Upper lobe of left lung (tissue), 6 donors: ENCODE measurements at places on chromosomes 6 and 20. TPM values are rescaled to one million over a fixed set of nuclear protein-coding genes. Genes with fewer than 3 reads are reported as not detected.

DNA sequence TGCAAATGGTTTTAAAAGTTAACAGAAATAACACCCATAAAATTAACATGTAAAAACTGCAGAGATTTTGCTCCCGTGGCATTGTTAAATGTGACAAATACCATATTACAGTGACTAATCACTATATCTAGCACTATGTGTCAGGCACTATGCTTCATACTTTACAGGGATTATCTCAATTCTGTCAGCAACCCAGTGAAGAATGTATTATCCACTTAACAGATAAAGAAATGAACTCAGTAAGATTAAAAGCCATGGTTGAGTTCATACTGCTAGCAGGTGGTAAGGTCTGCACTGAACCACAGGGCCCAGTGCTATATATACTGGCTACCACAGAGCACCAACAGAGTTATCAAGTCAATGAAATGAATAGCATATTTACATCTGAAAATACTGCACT lies 65.4 kb downstream of the RWDD2A start:
- H3K36me3 ChIP-seq = no peaks in the 10 kb centered on the region
- no peaks in the 10 kb centered on the region for H3K4me1 ChIP-seq
- no peak overlapping the region for H3K27ac ChIP-seq
- DNase-seq = no peak

GRCh38 chr20:20608641-20609040 lies 103.8 kb downstream of the RALGAPA2 start:
- H3K4me3 ChIP-seq = no peak overlapping the region
- no peaks in the 10 kb centered on the region for H3K36me3 ChIP-seq
- no peak for DNase-seq
- peaks cover 9% of the 10 kb centered on the region for H3K4me1 ChIP-seq
- no peak overlapping the region for H3K27ac ChIP-seq
- no peaks in the 10 kb centered on the region for H3K27me3 ChIP-seq

GRCh38 chr20:53291548-53291947 lies 302.1 kb downstream of the ZNF217 start:
- no peak overlapping the region for H3K4me3 ChIP-seq
- H3K27ac ChIP-seq = no peak overlapping the region
- DNase-seq = no peak
- H3K27me3 ChIP-seq = no peaks in the 10 kb centered on the region
- no peaks in the 10 kb centered on the region for H3K4me1 ChIP-seq
- no peaks in the 10 kb centered on the region for H3K36me3 ChIP-seq

DNA sequence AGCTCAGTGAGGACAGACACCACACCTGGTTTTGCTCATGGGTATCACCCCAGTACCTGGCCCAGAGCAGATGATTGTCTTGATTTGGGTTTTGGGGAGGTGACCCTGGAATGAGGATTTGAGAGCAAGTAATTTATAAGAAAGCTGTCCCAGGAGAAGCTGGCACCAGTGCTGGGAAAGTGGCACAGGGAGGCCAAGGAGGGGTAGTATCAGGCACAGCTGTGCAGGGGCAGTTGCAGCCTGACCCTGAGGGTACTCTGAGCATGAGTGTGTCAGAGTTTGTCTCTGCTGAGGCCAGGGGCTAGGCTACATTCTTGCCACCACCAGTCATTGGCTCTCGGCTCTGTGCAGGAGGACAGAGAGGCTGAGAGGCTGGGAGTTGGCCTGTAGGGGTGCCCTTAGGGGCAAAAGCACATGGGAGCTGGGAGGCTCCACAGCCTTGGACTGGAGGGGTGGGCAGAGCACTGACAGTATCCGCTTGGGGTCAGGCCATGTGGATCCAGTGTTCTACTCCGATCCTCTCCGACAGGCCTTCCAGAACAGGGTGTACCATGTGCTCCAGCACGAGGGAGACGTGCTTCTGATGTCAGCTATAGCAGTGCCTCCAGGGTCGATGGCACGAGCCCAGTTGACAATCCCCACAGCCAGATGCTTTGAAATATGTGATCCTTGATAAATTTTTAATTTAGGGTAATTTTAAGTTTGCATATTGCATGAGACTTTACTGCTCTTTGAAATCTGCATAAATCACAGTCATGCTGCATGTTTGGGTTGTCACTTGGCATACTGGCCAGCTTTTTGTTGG lies 121.3 kb downstream of the PHACTR3 start:
- no peaks in the 10 kb centered on the region for H3K27me3 ChIP-seq
- no peaks in the 10 kb centered on the region for H3K36me3 ChIP-seq
- H3K4me3 ChIP-seq = no peak overlapping the region
- H3K4me1 ChIP-seq = peaks cover 13% of the 10 kb centered on the region

DNA sequence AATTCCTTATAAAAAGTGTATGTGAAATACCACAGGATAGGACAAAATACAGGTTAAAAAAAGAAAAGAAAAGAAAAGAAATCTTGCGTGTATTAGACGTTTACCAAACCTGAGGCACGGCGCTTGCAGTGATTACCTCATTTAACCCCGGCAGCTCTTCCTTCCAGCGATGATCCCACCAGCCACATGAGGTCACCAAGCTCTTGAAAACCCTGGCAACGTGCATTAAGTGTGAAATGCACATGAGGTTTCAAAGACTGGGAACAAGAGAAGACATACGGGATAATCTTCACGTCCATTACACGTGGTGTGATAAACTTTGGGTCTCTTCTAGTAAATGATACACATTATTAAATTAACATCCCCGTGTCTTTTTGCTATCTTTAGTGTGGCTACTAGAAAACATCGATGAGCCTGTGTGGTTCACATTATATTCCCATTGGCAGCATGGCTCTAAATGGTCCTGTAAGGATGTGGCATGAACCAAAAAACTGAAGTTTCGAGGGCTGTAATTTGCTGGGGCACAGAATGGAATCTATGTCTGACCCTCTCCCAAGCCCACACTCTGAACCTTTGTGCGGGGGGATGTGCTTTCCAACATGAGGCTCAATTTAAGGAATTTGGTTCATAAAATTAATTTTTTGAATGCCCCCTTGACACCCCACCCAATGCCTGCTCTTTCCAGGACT lies 59.2 kb upstream of the THBS2 start:
- no peaks in the 10 kb centered on the region for H3K27me3 ChIP-seq
- H3K4me1 ChIP-seq = no peaks in the 10 kb centered on the region
- no peak for DNase-seq
- H3K36me3 ChIP-seq = no peaks in the 10 kb centered on the region
- no peak overlapping the region for H3K27ac ChIP-seq
- H3K4me3 ChIP-seq = no peak overlapping the region

DNA sequence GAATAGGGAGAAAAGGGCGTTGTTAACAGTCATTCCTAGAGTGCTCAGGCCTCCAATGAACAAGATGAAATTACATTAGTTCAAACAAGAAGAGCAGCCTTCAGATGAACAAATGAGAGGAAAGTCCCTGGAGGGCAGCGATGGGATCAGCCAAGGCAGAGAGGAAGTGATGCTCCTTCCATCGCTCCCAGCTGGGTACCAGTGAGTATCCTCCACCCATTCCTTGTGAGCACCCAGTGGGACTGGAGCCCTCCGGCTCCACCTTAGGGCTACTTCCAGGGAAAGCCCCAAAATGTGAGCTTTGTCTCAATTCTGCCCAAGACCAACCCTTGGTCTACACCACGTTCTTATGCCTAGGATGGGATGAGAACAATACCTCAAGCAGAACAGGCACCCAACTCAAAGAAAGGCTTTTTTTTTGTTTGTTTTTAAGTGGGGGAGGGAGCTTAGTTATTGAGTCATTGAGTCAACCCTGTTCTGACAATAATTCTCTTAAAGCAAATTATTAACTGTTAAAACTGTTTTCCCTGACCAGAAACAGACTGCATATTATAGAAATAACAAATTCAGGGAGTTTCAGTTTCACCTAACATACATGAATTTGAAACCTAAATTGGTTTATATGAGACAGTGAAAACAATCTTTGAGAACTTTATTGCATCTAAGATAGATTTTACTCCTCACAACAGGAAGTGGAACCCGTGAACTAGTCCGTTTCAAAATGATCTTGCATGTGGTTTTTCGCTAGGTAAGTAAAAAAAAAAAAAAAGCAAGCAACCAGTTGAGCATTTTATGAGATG lies 106.9 kb downstream of the IPCEF1 start:
- H3K27me3 ChIP-seq = no peaks in the 10 kb centered on the region
- H3K4me1 ChIP-seq = no peaks in the 10 kb centered on the region
- peak overlapping the region; percentile 76 for H3K27ac ChIP-seq
- H3K36me3 ChIP-seq = no peaks in the 10 kb centered on the region
- no peak overlapping the region for H3K4me3 ChIP-seq

Gene DEFB116
- total RNA-seq = not detected

Gene BTN2A1
- 27.7 TPM for total RNA-seq

Gene AIF1
- total RNA-seq = 106 TPM
